ENCODE measurements at places on chromosomes 6 and 20. TPM values are rescaled to one million over a fixed set of nuclear protein-coding genes. Genes with fewer than 3 reads are reported as not detected.

ZNF337 gene
- 9.7 TPM for polyA plus RNA-seq

CRIP3 gene
- 0.39 TPM for polyA plus RNA-seq

BTN1A1 gene
- polyA plus RNA-seq: not detected

PHACTR3 gene
- 11.3 TPM for polyA plus RNA-seq

ZNF334 gene
- 2.0 TPM for polyA plus RNA-seq

ANKRD66 gene
- not detected for polyA plus RNA-seq

BYSL gene
- 39.0 TPM for polyA plus RNA-seq

IL17A gene
- not detected for polyA plus RNA-seq

FAM83C gene
- polyA plus RNA-seq: not detected

SLC24A3 gene
- polyA plus RNA-seq: not detected

CCR6 gene
- polyA plus RNA-seq: not detected

LAMA4 gene
- polyA plus RNA-seq: 0.18 TPM

GABRR1 gene
- polyA plus RNA-seq: not detected

METTL24 gene
- polyA plus RNA-seq: not detected

PPP1R14C gene
- polyA plus RNA-seq: 32.2 TPM

Measured in mammary epithelial cell (primary cell).